ENCODE measurements at places on chromosomes 7 and 10.
A peak's percentile ranks its signal among the peaks of the same experiment; 100 is the strongest.

DNA sequence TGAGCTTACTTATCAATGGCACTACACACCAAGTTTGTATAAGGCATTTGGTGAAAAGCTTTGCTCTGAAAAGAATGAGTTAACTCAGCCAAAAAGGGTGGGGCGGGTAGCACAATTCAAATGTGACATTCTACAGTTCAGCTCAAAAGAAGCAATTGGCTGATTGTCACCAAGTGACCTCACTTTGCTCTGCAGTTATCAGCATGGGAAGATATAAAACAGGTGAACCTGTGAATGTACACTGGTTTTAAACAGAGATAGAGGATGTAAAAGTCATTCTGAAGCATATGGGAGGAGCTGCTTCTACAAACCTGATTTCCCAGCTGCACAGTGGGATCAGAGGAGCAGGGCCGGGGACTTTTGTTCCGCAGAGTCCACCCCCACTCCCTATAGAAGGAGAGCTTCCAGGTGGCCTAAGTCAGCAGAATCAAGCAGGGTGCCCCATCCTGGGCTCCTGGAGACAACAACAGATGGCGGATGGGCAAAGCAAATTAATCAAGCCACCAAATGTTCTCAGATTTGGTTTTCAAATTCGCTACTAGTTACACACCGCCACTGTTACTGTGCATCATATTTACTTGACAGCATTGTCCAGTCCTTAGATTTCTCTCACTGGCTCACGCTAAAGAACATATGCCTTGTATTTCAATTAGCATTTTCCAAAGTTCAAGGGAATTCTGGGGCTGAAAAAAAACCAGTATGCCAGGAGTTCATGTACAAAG lies 27.5 kb upstream of the NPVF start:
- no peak for DNase-seq

DNA sequence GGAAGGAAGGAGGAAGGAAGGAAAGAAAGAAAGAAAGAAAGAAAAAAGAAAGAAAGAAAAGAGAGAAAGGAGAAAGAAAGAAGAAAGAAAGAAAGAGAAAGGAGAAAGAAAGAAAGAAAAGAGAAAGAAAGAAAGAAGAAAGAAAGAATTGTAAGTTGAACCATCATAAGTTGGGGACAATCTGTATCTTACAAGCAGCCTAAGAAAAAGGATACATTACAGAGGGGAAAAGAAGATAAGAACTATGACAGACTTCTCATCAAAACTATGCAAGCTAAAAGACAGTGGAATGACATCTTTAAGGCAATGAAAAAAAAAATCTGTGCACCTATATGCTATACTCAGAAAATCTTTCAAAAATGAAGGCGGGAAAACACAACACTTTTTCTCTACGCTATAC lies 50.3 kb upstream of the SP4 start:
- no peak for DNase-seq

DNA sequence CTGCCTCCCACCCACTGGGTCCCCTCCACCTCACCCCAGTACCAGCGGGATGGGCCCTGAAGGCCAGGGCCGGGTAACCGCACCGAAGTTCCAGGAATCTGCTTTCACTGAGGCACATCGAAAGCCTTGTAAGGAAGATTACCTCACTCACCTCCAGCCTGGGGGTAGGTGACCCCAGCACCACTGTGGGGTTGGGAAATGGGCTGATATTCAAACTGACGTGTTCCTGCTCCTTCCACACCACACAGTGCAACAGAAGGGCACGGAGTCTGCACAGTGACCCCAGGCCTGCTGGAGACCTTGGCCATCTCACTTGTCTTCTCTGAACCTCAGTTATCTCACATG lies 29.8 kb downstream of the NPS start:
- no peak for DNase-seq

GRCh38 chr10:78203915-78204818 lies 170.5 kb downstream of the RPS24 start:
- no peak for DNase-seq

DNA sequence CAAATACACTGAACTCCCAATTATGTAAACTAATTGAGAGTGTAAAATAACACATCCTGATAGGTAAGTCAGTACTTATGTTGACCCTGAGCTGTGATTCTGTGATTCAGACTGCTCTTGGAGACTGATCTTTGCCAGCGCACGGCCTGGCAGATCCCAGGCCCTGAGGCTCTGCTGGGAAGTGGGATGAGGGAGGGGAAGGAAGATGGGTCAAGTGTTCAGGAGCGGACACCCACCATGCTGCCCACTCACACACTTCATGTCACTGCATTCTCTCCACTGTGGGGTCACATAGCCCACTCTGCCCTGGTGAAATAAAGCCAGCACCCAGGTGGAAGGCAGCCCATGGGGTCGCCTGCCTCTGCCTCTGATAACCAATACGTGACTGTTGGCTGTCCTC lies 226.2 kb downstream of the TNS3 start:
- no peak for DNase-seq

DNA sequence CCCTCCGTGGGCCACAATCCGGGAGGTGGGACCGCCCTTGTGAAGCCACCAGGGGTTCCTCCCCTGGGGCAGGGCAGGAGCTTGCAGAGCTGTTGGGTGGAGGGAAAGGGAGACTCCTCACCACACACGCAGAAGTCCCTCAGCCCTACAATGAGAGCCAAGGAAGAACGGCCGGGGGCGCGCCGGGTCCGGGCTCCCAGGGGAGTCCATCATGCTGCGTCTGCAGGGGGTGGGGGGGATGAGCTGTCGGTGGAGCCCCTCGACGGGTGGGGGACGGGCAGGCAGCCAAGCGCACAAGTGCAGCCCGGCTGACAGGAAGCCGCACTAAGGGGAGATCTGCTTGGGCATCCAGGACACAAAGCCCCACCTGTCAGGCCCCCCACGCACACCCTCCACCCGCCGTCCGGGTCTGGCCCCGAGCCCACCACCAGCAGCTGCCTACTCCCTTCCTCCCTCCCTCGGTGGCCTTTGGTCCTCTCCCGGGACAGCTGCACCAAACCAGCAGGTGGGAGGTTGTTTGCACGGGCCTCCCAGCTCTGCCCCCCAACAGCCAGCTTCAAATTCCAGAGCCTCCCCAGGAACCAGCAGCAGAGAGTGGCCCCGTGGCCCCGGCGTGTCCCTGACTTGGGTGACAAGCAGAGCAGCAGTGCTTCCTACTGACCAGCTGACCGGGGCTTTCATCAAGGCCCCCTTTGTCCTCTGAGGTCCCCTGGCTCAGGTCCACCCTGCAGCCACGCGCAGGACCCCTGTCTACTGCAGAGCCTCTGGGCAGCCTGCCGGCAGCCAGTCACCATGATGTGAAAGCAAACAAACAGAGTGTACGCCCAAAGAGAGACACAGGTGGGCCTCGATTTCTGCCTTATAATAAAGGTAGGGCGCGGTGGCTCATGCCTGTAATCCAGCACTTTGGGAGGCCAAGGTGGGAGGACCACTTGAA lies 50.3 kb downstream of the HIP1 start:
- DNase-seq = no peak

GRCh38 chr7:43139137-43139536 lies 26.7 kb downstream of the HECW1 start:
- DNase-seq = no peak

DNA sequence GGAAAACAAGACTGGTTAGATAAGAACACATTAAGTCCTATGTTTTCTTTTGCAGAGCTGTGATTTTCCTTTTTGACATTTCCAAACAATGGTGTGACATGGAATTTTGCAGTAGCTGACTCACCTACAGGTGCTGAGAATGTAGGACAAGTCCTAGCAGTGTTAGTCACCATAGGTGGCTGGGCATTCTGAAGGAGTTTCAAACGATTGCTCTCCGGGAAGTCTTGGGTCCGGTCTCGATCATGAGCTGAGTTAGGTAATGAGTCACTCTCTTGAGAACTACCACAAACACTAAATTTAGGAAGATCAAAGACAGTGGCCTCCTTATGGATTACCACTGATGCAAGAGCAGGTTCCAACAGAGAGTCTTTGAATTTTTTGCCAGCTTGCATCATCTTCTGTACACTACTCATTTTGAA lies 3.6 kb downstream of the FIGNL1 start:
- DNase-seq = no peak

DNA sequence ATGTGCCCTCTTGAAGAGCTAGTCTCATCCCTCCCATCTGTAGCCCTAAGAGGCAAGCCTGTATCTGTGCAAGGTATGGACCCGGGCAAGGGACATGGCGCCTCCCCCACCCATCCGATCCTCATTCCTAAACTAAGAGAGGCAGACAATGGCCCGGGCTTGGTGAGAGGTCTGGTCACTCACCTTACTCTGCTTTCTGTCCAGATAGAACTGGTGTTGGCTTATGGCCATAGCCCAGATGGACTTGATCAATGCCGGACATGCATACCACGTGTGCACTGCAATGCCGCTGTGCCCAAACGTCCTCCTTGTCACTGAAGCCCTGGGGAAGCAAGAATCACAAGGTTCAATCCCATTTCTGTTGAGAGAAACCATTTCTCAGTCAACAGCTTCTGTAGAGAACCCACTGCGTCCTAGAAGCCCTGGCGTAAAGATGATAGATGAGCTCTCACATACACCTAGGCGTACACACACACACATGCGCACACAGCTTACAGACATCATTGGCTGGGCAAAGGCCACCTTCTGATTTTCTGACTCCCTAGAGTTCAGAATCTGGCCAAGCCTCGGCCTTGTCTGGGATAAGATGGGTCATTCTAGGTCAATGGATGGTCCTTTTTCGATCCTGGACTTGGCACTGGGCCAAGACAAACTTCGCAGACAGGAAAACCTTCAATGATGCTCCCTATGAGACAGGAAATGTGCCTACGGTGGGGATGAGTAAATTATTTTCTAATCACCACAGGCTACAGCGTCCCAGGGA lies 114.6 kb downstream of the PRPF18 start:
- no peak for DNase-seq

- no peak for DNase-seq
These were observed 39.7 kb upstream of the STEAP4 start for GRCh38 chr7:88346357-88346756.

DNA sequence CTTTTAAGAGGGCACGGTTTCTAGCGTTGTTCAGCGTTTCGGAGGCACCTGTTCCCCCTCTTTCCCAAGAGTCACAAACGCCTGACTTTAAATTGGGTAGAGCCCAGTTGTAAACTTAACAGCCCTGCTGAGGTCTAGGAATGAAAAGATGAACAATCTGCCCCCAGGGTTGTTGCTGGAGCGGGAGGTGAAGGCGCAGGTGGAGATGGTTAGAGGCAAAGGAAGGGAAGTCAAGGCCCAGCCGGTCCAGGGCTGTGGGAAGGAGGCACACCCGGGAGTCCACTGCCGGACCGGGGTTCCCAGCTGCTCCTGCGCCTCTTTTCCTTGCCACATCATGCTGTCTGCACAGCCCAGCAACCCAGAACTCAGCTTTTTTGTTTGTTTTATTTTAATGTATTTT lies 770 bp downstream of the PRXL2A start:
- no peak for DNase-seq

GRCh38 chr7:16135658-16136057 lies 285.7 kb downstream of the CRPPA start:
- DNase-seq = no peak

GRCh38 chr10:34187201-34187600 lies 627.9 kb downstream of the PARD3 start:
- DNase-seq = no peak

- no peak for DNase-seq
These were observed 273.5 kb upstream of the NPY start for GRCh38 chr7:24010495-24010894.

GRCh38 chr7:91242097-91242844 lies 22.0 kb upstream of the FZD1 start:
- no peak for DNase-seq

GRCh38 chr10:122307669-122308416 lies 36.7 kb downstream of the BTBD16 start:
- no peak for DNase-seq

- DNase-seq = no peak
These were observed 88.1 kb downstream of the COBL start for GRCh38 chr7:51228386-51228958.

DNA sequence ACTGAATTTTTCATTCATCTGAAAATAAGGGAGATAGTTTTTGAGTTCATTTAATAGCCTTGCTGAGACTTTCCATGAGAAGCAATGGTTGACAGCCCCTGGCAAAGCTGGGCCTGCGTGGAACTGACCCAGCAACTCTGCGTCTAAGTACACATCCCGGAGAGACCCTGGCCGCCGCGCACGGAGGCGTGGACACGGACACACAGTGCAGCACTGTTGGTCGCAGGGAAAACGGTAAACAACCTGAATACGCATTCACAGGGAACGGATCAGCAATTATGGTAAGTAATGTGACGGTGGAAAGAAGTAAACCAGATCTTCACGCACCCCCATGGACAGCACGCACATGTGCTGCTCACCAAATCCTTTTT lies 28.2 kb downstream of the GNA12 start:
- no peak for DNase-seq

GRCh38 chr10:101839416-101840063 lies 4.1 kb downstream of the KCNIP2 start:
- peak; percentile 78 for DNase-seq

DNA sequence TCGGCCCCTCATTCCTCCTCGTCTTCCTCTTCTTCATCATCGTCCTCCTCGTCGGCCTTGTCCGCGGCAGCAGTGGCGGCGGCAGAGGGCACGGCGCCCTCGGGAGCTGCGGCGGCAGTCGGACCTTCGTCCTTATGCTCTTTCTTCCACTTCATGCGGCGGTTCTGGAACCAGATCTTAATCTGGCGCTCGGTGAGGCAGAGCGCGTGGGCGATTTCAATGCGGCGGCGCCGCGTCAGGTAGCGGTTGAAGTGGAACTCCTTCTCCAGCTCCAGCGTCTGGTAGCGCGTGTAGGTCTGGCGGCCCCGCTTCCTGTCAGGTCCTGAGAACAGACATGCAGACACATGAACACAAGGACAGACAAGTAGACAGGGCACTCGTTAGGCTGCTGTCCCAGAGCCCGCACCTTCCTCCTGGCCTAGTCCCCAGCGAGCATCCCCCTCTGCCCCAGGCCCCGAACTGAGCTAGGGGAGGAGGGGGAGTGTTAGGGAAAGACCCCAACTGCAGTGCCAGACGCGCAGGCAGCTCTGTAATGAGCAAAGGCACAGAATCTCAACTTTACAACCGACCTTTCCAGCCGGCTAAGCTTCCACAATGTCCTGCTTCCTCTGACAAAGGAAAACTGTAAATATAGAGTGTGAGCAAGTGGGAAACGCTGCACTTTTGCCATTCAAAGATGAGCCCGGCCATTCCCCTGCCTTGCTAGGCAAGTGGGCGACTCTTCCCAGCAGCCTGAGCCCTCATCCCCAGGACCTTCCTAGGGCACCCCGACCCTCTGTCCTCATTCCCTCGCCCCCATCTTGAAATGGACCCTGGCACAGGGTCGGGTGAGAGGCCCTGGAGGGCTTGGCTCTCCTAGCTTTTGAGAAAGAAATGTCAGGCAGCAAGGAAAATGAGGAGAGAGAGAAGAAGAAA lies 1.3 kb downstream of the HOXA7 start:
- DNase-seq = no peak

DNA sequence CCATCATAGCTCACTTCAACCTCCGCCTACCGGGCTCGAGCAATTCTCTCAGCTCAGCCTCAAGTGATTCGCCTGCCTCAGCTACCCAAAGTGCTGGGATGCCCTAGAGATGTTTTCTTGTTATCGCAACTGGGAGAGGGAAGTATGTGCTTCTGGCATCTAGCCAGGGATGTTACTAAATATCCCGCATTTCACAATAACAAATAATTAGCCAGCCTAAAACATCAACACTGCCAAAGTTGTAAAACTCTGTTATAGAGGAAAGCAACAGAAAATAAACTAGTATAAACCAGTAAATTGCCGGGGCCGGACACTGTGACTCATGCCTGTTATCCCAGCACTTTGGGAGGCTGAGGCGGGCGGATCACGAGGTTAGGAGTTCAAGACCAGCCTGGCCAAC lies 7.2 kb downstream of the INA start:
- DNase-seq = no peak
